ENCODE measurements at places on chromosomes 1 and 21.

DNA sequence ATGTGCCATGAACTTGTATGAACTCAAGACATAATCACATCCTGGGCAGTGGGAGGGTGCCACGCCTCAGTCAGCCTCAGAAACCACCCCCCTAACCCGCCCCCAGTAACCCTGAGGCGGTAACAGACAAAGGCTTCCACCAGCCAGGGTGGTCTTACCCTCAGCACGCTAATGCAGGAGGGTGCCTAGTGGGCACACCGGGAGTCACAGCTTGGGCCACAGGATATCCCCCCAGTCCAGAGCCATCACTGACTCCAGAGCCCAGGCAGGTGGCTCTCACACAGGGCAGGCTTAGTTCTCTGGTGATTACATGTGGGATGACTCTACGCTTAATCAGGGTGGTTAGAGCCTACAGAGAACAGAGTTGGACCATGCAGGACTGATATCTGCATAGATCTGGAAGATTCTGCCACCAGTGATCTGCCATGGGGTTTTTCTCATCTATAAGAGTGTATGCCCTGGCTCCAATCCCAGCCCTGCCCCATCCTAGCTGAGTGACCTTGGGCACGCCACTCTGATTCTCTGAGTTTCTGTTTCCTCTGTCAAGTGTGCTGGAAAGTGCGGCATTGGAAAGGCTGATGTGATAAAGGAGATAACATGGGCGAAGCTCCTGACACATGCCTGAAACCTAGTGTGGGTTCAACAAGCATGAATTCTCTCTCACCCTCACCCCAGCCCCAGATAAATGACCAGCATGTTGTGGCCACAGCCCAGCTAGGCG, 27.3 kb downstream of the OPTC start:
- DNase-seq = no peak

GRCh38 chr1:27789540-27790041, 16.6 kb downstream of the STX12 start:
- no peak for DNase-seq

GRCh38 chr1:41751804-41752513, 166.8 kb downstream of the HIVEP3 start:
- DNase-seq = no peak

GRCh38 chr1:230568008-230568407, 74.3 kb upstream of the COG2 start:
- no peak for DNase-seq

DNA sequence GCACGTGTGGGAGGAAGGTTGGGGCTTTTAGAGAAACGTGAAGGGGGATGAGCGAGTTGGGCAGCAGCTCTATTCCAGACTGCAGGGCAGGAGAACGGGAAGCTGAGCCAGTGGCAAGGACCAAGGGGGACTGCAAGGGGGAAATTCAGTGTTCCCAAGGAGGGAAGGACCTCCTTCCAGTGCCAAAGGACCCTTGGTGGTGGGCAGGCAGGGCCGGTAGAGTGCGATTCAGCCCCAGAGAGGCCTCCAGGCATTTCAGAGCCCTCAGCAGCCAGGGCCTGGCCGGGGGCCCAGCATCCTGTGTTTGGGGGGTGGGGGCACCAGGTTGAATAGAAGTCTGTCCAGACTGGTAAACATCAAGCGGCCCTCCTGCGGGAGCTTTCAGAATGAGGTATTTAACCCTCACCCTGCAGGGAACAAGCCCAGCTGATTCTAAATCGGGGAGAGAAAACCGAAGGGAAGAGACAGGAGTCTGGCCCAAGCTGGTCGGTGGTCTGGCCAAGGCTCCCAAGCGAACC, 2.3 kb downstream of the COL9A2 start:
- no peak for DNase-seq

GRCh38 chr21:46054451-46054881, 43.4 kb upstream of the COL6A2 start:
- peak; percentile 66 for DNase-seq

GRCh38 chr1:241808265-241808664, 39.7 kb upstream of the EXO1 start:
- DNase-seq = no peak

DNA sequence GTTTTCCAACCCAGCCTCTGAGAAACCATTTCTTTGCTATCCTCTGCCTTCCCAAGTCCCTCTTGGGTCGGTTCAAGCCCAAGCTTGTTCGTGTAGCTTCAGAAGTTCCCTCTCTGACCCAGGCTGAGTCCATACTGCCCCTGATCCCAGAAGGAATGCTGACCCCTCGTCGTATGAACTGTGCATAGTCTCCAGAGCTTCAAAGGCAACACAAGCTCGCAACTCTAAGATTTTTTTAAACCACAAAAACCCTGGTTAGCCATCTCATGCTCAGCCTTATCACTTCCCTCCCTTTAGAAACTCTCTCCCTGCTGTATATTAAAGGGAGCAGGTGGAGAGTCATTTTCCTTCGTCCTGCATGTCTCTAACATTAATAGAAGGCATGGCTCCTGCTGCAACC, 23.8 kb downstream of the EIF2D start:
- no peak for DNase-seq

DNA sequence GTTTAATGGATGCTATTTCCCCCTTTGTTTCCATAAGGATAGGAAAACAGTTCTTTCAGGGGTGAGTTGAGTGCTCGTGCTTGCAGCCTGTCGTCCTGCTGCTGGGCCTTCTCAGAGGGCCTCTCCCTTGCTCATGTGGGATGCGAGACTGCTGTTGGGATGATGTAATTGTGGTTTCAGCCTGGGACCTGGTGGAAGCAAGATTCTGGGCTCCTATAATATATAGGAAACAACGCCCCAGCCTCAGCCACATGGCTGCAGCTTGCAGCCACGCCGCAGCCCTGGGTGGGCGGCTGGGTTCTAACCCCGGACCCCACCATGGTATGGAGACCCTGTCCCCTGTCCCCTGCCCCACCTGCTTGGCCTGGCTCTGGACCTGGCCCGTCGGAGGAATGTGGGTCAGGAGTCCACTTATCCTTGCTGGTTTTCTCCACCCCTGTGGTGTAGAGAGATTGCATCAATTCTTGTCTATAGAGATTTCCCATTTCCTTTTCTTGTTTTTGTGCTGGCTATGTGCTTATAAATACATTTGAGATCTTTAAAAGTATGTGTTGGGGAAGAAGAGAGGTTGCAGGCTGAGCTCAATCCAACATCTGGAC, 357.8 kb downstream of the SIPA1L2 start:
- DNase-seq = no peak

Data from left forelimb (tissue), 1 donor.